GM12892 (cell line): ENCODE measurements at places on chromosomes 7 and 10.
A peak's percentile ranks its signal among the peaks of the same experiment; 100 is the strongest.

- no peak for DNase-seq
These were observed 115.1 kb downstream of the PKD1L1 start for GRCh38 chr7:47833211-47833610.

DNA sequence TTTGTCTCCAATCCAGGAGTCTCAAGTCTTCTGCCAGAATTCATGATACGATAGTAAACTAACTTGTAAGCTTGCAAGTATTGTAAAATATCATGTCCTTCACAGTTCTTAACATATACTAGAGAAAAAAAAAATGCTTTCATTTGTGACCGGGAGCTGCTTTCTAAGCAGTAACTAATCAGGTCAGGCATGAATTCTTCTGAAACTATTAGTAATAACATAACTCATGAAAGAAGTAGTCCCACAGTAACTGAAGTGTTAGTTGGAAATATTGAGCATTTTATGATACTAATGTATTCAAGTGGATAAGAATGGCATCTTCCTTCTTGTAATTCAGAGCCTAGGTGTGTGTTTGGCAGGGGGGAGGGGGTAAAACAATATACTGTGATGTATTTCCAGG, 665.6 kb downstream of the DNAJB9 start:
- no peak for DNase-seq

DNA sequence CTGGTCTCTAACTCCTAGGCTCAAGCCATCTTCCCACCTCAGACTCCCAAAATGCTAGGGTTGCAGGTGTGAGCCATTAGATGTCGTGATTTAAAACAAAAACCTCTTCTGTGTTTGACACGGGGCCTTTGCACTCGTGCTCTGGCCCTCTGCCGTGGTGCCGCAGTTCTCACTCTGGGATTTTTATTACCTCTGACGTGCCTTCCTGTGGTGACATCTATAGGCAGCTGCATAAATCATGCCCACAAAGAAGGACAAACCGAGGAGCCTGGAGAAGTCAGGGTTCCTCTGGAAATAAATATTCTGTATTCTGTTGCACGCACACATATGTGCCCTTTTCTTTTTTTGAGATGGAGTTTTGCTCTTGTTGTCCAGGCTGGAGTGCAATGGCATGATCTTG, 25.9 kb upstream of the OCM start:
- no peak for DNase-seq

DNA sequence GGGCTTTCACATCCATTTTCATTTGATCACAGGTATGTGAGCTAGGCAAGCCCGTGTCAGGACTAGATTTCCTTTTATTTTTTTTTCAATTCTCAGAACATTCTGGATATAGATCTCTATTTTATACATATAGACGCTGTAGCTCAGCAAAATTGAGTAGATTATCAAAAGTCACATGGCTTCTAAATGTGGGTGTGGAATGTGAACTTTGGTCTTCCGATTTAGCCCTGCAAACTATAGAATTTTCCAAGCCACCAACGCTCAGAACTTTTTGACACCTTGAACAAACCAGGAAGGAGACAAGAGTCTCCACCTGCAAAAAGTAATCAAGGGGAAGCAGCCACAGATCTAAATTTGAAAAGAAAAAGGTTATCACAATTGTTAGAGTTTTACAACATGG, 15.9 kb upstream of the FFAR4 start:
- DNase-seq: no peak

- no peak for DNase-seq
These were observed 156.7 kb upstream of the NPVF start for GRCh38 chr7:25384788-25385505.

- no peak for DNase-seq
These were observed 86.4 kb upstream of the RNF148 start for GRCh38 chr7:122789156-122789555.

- no peak for DNase-seq
These were observed 79.1 kb upstream of the BTBD16 start for GRCh38 chr10:122191936-122192541.

DNA sequence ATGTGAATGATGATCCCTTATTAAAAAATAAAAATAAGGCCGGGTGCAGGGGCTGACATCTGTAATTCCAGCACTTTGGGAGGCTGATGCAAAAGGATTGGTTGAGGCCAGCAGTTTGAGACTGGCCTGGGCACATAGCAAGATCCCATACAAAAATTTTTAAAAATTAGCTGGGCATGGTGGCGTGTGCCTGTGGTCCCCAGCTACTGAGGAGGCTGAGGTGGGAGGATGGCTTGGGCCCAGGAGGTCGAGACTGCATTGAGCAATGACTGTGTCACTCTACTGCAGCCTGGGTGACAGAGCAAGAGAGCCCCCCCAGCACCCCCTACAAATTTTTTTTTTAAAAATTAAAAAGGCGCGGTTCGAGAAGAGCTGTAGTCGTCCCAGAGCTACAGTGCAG, 1.2 kb upstream of the BRI3 start:
- no peak for DNase-seq

GRCh38 chr7:106273009-106273668, 11.6 kb downstream of the NAMPT start:
- DNase-seq: no peak

- DNase-seq: no peak
These were observed 3.5 kb downstream of the CTBP2 start for GRCh38 chr10:125156739-125157480.

DNA sequence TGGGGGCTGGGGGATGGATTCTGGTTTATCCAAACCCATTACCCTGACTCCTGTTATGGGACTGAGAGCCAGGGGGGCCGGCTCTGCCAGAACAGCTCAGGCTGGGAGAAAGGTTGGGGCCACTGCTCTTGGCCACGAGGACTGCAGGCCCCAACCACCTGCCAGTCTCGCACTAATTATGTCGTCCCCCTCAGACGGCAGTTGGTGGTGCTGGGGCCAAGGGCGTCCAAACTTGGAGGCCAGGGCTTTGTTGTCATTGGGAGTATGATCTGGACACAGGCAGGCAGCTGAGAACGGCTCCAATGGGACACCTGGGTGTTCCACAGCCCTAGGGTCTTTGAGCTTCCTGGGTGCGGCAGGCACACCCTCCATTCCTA, 34.7 kb downstream of the DRGX start:
- DNase-seq: no peak

- peak; percentile 100 for DNase-seq
These were observed 232 bp upstream of the MICALL2 start for GRCh38 chr7:1459512-1459892.

DNA sequence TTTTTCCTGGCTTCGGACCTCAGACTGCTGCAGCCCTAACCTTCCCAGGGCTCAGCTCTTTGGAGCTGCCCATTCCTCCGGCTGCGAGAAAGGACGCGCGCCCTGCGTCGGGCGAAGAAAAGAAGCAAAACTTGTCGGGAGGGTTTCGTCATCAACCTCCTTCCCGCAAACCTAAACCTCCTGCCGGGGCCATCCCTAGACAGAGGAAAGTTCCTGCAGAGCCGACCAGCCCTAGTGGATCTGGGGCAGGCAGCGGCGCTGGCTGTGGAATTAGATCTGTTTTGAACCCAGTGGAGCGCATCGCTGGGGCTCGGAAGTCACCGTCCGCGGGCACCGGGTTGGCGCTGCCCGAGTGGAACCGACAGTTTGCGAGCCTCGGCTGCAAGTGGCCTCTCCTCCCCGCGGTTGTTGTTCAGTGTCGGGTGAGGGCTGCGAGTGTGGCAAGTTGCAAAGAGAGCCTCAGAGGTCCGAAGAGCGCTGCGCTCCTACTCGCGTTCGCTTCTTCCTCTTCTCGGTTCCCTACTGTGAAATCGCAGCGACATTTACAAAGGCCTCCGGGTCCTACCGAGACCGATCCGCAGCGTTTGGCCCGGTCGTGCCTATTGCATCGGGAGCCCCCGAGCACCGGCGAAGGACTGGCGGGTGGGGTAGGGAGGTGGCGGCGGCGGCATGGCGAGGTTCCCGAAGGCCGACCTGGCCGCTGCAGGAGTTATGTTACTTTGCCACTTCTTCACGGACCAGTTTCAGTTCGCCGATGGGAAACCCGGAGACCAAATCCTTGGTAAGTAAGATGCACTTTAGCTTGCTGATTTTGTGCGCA, at the start of gene PLXDC2:
PLXDC2 (plus strand) TSS at position 22 of the 820 bp plus-strand sequence.
- DNase-seq: no peak

- DNase-seq: no peak
These were observed 233.8 kb upstream of the GRB10 start for GRCh38 chr7:51016546-51016945.

DNA sequence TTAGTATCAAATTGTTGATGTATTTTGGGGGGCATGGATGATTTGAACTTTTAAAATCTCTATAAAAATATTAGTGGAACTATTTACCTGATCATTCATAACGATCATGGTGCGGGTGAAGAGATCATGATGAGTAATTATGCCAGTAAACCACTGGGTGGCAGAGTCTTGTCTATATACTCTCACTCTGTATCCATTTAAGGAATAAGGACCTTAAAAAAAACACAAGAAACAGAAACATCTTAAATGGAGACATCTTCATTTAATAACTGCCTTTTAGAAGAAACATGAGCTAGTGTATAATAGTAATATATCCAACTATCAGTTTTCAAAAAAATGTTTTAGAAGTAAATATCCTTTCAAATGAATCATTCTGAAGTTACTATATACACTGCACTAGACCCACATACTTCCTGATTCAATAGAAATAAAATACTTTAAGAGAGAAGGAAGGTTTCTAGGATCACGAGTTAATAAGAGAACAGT, 84.0 kb downstream of the NRBF2 start:
- DNase-seq: no peak

DNA sequence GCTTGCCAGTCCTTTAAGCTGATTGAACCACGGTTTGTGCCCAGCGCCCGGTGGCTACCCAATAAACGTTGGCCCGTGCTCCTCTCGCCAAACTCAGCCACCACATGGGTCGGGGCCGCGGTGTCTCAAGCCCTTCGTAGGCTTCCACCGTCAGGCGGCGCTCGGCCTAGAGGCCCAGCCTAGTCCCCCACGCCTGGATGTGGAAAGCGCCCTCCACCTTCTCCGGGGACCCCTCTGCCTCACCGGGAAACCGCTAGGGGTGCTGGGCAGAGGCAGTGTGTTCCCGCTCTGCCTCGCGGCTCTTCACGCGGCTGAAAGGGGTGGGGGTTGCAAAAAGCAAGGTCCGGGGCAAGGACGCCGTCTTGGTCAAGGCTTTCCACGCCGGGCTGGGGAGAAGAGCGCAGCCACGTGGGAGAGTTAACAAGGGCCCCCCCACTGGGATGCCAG, 29.8 kb downstream of the LEP start:
- DNase-seq: no peak

DNA sequence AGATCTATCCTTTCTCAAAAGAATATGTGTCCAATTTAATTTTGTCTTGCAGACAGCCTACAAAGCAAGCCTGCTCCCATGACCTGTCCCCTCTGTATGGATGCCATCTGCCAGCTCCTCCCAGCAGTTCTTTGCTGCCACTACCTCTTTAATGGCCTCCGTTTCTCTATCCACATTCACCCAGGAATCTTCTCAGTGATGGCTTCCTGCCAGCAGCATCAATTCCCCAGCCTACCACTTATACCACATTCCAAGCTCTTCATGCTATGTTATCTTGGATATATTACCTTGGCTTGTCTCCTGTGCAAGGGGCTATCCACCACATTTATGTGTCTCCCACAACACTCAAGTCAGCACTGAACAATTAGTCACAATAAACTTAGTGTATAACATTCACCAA, 133.2 kb downstream of the VPS50 start:
- DNase-seq: no peak

- DNase-seq: no peak
These were observed 30.3 kb downstream of the ZNF775 start for GRCh38 chr7:150409300-150410030.

DNA sequence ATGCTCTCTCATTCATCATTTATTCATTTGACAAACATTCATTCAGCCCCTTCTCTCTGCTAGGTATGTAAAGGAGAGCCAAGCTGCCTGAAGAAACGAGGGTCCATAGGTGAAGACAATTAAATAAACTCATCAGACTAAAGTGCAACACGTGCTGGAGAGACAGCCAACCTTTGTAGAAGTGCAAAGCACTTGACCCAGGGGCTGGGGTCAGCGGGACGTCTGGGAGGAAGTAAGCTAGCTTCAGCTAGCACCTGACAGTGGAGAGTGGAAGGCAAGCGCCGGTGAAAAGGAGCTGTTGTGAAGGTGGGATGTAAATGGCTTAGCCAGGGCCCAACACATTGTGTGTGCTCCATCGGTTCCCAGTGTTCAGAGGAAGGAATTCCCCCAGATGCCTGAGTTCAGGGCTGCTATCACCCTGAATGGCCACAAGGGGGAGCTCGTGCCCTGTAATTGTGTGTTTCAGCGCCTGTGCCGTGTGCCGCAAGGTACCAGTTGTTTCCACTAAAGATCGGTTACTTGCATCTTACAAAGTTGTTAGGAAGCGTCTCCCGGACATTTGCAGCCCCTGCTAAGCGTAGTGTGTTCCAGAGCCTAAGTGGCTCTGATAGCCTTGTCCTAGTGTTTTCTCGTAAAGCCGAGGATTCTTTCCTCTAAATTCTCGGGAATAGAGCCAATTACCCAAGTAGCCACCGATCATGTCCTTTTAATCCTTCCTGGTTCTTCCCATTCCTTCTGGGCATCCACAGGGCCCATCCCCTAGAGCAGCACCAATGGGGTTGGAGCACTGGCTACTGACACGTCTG, 30.6 kb downstream of the TLX1 start:
- DNase-seq: no peak

DNA sequence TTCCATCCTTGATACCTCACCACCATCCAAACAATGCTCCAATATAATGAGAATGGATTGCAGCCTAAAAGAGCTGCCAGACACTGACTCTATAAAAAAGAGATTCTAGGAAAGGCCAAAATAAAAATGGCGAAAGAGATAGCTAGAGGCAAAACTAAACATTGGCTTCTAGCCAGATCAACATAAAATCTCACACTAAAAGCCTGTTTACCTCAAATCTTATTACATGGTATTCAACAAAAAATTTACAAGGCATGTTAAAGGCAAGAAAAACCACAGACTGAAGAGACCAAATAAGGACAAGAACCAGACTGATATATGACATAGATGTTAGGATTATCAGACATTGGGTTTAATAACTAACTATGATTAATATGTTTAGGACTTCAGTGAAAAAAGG, 1127.0 kb downstream of the DNAJB9 start:
- DNase-seq: no peak

GRCh38 chr7:130268463-130269317, 2.0 kb downstream of the CPA2 start:
- DNase-seq: no peak
